ENCODE measurements at places on chromosomes 6 and 20.

DNA sequence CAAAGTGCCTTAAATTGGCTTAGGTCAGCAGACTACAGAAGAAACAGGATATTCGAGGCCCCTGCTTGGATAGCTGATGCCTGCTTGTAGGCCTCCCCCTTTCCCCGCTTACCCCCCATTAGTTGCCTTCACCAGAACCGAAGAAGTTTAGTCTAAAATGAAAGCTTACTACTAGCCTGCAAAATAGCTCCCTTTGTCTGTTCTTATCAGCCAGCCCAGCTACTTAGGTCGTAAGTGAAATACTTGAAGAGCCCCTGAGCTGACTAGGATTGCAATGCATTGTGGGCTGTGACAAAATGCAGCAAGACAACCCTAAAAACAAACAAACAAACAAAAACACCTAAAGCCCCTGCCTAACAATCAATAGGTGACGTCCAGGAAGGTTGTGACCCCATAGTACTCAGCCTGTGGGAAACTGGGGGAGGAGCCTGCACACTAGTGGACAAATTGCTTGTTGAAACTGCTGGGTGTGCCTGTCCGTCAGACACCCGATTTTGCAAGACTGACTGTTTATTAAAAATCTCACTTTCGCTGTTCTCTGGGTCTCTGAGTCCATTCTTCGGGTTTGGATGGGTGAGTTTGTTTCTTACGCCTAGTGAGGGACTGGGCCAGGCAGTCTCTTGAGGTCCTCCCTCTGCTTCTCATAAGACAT, 105.0 kb upstream of the DUSP22 start:
- no peak for DNase-seq

- DNase-seq, result no peak
Observed at GRCh38 chr20:35708502-35708901, 9.3 kb downstream of the ROMO1 start.

DNA sequence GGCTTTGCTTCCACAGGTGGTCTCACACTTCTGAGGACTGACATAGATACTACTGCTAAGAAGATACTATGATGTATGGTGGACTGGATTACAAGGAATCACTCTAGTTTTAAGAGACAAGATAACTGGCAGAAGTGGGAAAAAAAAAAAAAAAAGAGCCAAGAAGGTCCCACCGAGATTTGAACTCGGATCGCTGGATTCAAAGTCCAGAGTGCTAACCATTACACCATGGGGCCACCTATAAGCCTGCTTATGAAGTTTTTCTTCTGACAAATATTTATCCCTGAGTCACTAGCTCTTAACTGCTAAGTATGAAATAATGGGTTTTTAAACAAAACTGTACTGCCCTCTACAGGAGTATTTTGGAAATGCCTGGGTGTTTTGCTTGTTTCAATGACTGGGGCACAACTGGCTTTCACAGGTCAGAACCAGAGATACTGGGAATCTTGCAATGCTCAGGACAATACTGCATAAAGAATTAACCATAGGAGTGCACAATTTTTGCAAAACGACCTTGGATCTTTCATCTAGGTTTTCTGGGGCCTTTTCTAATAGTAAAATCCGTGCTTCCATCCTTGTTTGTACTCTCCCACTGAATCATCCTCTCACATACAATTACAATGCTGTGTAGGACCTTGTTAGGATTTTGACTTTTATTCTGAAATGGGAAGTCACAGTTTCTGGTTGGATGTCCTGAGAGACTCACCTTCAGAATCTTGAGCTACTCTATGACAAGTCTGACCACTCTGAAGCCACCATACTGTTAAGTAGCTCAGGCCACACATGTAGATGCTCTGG, 116.3 kb downstream of the OR2B2 start:
- peak; percentile 93 for DNase-seq

DNA sequence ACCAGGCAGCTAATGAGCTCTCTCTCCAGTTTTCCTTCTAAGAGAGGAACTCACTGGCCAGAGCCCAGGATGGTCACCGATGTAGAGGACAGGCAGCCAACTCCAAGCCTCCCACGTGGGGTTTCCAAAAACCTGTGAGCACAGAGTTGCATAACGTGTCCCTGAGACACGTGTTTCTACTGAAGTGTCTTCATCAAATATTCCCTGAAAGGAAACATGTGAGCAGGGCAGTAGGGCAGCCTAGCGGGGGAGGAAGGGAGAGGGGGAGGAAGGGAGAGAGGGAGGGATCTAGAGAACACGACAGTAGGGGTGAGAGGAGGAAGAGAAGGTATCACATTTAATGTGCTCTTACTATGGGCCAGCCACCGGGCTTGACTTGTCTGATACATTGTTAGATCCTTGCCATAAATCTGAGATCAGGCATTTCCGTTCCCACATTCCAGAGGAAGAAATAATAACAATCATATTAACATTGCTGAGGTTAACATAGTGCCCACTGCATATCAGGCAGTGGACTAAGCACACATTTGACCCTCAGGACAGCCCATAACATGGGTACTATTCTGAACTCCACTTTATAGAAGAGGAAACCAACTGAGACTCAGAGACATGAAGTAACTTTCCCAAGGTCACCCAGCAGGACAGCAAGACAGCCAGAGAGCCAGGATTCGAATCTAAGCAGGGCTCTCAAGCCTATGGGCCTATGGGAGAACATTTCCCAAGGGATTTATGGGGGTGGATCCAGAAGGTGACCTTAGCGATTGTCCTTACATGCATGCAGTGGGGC, 4.5 kb upstream of the SYS1 start:
- no peak for DNase-seq

DNA sequence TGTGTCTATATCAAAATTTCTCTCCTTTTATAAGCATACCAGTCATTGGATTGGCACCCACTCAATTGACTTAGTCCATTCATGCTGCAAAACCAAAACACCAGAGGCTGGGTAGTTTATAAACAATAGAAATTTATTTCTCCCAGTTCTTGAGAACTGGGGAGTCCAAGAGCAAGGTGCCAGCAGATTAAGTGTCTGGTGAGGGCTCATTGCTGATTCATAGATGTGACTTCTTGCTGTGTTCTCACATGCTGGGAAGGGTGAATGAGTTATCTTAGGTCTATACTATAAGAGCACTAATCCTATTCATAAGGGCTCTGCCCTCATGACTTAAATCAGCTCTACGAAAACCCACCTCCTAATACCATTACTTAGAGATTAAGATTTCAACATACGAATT, 501.4 kb downstream of the EPM2A start:
- DNase-seq, result no peak

- no peak for DNase-seq
Observed at GRCh38 chr6:44621846-44622245, 234.3 kb downstream of the CDC5L start.

DNA sequence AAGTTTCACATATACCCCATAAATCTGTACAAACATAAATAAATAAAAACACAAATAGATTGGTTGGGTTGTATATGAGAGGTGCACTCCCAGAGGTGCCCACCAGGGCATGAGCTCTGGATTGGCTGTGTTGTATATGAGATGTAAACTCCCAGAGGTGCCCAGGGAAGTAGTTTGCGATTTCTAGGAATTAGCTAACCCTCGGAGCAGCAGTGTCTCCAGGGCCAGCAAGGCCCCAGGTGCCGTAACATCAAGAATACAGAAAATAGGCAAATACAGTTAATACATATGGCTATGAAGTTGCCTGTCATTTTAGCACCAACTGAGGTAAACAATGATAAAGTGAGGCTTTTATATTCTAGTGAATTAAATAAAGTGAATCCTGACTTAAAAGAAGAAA, 5.4 kb upstream of the GINM1 start:
- no peak for DNase-seq

- no peak for DNase-seq
Observed at GRCh38 chr20:44296011-44296410, 15.0 kb downstream of the FITM2 start.
